ENCODE measurements at places on chromosomes 6 and 20.

DNA sequence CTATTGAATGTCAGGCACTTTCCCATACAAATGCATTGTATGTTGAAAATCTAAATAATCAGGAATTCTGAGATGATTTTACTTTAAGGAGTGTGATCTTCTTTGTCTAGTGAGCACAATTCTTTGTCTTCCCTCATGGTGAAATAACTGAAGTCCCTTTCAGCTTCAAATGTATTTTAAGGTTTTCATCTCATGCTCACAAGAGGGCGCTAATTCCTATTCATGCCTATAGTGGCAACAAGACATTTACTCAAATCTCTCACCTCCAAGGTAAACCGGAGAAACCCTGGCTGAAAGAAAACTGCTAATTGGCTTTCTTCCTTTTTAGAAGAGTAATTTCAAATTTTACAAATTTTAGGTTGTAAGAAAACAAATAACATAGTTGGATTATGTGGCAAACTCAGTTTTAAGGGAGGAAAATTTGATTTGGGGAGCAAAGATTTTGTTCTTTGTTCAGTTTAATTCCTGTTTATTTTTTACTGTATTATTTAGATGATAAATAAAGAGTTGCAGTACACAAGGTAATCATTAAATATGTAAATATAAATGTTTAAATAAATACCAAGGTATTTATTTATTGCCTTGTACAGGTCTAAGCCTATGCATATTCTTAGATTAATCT, 69.1 kb downstream of the SLC35F1 start:
- DNase-seq, result no peak

GRCh38 chr6:137286916-137287315, 67.7 kb upstream of the IFNGR1 start:
- DNase-seq, result no peak

DNA sequence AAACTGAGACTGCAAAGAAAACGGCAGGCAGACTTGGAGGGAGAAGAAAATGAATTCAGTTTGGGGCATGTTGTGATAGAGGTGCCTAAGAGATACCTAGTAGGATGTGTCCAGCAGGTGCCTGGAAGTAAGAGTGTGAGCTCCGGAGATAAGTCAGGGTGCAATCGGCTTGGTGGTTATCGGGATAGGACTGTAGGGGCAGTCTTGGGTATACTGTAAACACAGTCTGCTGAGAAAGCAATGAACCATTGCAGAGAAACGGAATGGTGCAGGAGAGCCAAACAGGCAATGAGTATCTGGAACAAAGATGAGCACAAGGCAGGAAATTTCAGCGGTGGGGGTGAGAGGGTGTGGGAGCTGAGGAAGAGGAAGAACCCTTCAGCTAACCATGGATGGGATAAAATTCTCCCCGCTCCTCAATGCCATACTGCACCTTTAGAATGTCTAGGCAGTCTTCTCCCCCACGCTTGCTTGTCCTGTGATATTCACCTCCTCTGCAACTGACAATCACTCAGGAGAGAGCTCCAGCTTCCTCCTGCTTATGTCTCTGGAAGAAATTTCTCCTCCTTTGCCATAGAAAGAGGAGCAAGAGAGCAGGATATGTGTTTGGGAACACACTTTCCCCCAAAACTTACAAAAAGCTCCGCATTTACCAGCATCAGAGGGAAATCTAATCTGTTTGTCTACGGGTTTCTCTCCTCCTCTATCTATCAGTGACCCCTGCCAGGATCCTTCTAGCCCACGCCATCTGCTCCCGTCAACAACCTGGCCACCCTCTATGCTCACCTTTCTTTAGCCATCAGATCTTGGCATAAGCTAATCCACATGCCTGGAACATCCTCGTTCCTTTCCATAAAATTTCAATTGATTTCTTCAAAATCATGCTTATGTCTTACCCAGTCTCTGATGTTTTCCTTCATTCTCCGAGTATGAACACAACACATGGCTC, 381.7 kb upstream of the JARID2 start:
- no peak for DNase-seq

DNA sequence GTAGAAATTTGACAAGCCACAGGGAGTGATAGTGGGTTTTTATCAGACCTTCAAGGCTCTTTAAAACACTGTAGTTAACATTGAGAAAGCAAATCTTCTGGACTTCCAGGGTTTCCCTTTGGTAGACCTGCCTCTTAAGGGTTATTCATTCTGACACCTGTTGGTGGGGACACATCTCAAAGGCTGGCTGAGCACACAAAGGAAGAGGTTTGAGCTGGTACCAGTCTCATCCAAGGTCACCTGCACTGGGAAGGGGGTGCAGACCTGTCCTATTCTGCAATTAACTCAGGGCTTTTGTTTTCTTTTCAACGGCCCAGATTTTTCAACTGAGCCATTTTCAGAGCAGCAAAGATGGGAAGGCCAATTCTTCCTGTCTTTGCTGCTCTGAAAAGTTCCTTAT, 45.6 kb downstream of the EDN1 start:
- no peak for DNase-seq

DNA sequence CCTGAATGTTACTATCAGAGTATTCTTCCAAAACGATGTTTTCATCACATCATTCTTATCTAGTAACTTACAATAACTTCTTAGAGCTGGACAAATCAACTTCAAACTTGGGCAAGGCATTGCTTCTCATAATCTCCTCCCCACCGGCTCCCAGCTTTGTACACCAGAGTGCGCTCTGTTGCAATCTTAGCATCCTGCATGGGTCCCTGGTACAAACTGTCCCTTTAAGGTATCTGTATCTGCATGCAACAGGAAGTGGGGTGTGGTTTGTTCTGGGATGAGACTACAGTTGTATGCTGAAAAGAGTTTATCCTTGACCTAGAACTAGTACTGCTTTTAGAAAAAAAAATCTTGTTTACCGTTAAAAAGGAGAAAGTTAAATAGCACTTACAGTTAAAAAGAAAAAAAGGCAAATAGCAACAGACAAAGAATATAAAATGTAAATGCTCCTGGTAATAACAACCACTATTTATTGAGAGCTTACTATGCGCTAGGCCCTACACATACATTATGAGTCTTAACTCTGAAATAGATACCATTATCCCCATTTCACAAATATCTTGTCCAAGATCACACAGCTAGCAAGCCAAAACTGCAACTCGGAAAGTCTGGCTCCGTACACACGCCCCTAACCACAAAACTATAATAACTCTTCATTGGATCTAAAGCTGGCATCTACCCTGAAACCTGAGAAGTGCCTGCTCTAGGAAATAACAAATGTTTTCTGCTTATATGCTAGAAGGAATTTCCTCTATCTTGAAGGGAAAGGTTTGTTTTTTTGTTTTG, 9.8 kb upstream of the HECA start:
- DNase-seq, result peak; percentile 88

GRCh38 chr6:94862112-94862511, 715.2 kb upstream of the MANEA start:
- DNase-seq, result no peak

All from CD4-positive, alpha-beta T cell treated with Interferon alpha-2 for 1 hour (primary cell).